ENCODE measurements at places on chromosomes 1 and 21.

GRCh38 chr1:167829868-167830267 lies 84.1 kb downstream of the ADCY10 start:
- no peak for DNase-seq

DNA sequence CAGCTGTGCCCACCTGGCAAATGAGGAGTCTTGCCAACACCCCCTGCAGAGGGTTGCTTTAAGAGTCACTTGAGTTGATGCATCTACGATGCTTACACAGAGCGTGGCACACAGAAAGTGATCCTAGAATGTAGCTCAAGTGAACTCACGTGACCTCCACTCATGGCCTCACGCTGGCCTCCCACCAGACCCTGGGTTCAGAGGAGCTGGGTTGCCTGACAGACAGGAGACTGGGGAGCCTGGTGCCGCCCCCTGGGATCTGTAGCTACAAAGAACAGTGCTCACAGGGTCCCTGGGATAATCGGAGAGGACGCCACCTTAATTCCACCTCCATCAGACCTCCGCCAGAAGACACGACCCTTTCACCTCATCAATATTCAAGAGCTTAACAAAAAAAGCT lies 81.4 kb upstream of the CASZ1 start:
- DNase-seq: peak; percentile 30

GRCh38 chr1:179026813-179027669 lies 1.3 kb downstream of the FAM20B start:
- DNase-seq: no peak

GRCh38 chr21:38986406-38986805 lies 180.7 kb downstream of the ETS2 start:
- DNase-seq: no peak

- peak; percentile 56 for DNase-seq
Observed at GRCh38 chr1:218665221-218665620, 320.1 kb downstream of the TGFB2 start.

- DNase-seq: no peak
Observed at GRCh38 chr1:38239258-38239835, 192.8 kb upstream of the POU3F1 start.

GRCh38 chr21:41600116-41600515 lies 92.2 kb upstream of the TMPRSS2 start:
- DNase-seq: no peak

DNA sequence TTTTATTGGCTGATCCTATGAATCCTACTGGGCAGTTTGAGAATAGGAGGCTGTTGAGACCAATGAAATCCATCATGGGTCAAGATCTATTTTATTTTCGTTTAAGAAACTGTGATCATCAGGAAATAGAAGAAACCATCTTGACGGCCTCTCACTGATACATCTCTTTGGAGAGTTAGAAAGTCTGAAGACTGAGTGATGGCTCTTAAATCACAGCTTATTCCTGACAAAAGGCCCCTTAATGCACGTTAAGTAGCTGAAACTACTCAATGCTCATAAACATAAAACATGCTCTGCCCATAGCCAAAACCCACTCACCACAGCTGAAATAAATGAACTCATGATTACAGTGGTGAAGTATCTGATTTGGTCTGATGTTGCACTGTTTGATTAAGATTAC lies 784.5 kb upstream of the NEGR1 start:
- peak; percentile 10 for DNase-seq

All from eye (tissue), 1 donor.